ENCODE measurements at places on chromosomes 16 and 17.

GRCh38 chr17:46925185-46925868 is 2.4 kb downstream of the GOSR2 start:
- no peak for DNase-seq

GRCh38 chr17:19647697-19648474 is 665 bp upstream of the ALDH3A2 start:
- DNase-seq: peak; percentile 0

DNA sequence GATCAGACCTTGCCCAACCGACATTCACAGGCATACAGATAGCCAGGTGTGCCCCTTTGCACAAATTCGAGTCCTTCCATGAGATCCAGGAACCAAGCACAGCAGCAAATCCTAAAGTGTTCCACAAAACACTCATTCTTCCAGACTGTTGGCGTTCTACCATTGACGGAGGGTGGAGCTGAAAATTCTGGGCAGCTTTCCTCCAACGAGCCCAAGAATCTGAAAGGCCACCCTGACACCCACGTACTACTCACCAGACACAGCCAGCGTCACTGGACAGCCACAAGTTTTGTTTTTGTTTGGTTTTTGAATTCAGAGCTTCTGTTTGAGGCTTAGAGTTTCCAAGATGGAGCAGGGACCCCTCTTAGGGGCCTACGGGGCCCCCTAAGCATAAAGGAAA is 83.8 kb downstream of the PMP22 start:
- no peak for DNase-seq

- DNase-seq: no peak
These were observed 25.1 kb downstream of the CASKIN2 start for GRCh38 chr17:75490173-75490743.

DNA sequence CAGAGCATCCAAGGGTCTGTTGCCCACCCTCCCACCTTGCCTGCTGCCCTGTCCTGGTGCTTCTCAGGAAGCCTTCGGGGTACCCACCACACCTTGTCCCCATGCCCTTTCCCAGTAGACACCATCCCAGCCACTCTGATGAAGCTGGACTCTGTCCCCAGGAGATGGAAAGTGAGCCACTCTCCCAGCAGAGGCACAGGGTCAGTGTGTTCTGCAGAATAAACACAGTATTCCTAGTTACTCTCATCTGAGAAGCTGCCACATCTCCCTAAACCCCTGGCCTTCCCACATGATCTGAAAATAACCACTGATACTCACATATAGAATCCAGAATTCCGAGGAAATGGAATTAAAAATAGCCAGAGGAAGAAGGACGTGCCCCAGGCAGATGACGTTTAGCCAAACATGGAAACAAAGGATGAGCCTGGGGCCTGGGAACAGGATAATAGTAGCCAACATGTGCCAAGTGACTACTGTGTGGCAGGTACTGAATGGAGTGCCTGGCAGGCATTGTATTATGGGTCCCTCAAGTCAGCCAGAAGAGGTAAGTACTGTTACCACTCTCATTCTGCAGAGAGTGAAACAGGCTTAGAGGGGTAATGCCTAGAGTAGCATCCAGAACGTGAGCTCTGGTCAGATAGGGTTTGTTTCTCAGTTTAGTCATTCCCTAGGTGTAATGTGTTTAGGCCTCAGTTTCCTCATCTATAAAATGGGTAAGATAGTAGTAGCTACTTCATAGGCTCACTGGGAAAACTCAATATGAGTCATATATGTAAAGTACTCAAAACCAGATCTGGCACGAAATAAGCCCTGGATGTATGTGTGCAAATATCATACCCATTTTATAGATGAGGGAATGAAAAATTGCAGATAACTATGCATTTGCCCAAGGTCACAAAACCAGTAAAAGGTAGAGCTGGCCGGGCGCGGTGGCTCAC is 20.8 kb upstream of the PEMT start:
- DNase-seq: no peak

DNA sequence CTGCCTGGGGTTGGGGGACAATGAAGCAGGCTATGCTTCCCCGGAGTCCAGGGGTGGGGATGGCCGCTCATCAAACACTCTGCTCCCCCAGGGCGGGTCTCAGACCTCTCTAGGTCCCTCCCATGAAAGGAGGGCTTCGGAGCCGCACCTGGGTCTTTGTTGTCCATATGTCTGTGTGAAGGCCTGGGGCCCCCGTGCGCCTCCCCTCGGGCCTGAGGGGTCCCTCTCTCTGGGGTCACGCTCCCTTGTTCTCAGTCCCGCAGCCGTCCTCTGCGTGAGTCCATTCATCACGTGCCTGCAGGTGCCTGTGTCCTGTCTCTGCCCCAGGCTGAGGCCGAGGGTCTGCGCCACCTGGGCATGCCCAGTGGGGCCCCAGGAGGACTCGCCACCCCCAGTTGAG is 15.6 kb downstream of the BAHCC1 start:
- DNase-seq: no peak

DNA sequence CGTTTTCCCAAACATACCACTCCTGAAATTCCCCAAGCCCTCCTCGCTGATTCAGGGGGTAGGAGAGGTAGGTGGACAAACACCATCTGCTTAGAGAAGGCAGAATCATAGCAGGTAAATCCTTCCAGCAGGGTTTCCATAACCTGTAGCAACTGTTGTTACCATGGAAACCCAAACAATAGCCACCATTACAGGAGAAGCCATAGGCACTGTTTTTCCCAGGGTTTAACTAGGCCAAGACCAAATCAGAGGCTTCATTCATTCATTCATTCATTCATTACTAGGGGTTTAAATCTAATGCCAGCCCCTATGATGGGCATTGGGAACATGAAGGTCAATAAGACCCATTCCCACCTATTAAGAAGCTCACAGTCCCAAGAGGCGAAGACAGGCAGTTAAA is 25.5 kb upstream of the CIITA start:
- DNase-seq: no peak

Data from stimulated activated CD8-positive, alpha-beta memory T cell treated with anti-CD3 and anti-CD28 coated beads, Interleukin-4, amount 100 ng/mL, for 4 hours (primary cell).